ENCODE measurements at places on chromosomes 7 and 10. TPM values are rescaled to one million over a fixed set of nuclear protein-coding genes. Genes with fewer than 3 reads are reported as not detected.

GRCh38 chr10:73916761-73917470, 6.0 kb downstream of the PLAU start:
- no peak for DNase-seq

GRCh38 chr7:41640487-41640886, 62.4 kb downstream of the INHBA start:
- no peak for DNase-seq

- DNase-seq: no peak
Measured at GRCh38 chr10:78849115-78849514, 219.7 kb upstream of the ZMIZ1 start.

DNA sequence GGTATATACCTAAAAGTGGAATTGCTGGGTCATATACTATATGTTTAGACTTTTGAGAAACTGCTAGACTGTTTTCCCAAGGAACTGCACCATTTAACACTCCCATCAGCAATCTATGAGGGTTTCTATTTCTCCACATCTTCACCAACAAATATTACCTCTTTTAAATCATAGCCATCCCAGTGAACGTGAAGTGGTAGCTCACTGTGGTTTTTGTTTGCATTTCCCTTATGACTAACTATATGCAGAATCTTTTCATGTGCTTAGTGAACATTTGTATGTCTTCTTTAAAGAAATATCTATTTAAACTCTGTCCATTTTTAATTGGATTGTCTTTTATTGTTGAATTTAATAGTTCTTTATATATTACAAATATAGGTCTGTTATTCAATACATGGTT, 115.8 kb upstream of the SEC61G start:
- DNase-seq: no peak

DNA sequence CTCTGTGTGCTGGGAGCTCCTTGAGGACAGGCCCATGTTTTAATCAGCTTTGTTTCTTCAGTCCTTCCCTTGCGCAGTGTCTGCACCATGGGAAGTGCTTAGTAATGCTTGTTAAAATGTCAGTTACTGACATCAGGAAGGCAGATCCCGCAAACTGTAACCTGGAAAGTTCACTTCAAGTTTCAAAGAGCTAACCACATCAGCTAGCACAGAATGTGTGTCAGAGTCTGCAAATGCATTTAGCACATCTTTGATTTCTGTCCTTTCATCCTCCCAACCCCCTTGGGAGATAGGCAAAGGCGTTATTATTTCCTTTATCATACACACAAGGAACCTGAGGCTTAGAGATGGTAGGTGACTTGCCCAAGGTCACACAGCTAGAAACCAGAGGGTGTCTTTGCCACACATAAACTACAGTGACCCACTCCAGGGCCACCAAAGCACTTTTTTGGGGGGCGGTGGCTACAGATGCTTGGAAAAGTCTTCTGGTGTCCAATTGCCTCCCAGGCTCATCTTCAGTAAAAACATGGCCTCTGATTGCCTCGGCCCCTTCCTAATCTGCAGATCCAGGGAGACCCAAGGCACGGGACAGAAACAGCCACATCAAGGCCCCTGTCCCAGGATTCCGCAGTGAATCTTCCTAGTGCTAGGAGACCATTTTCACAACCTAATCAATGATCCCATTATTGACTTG, 116.2 kb upstream of the GPR26 start:
- DNase-seq: no peak

DNA sequence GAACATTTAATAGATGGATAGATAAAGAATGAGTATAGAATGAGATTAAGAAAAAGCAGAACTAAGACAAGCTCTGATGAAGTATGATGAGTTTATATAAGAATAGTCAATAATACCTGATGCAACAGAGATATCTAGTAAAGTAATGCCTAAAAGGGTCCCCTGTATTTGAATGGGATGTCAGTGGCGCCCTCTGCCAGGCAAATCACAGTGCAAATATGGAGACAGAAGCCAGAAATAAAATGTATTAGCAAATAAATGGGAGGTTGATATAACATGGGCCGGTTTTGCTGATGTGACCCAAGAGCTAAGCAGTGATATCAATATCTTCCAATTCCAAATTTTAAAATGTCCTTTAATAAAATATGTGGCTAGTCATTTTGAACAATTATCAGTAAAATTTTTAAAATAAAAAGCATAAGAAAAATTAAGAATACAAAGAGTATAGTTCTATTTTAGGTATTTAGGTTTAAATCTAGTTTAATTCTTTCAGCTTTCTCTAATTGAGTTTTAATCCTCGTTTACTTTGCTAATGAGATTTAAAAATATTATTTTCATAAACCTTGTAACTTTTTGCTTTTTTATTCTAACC, 62.6 kb downstream of the ADK start:
- DNase-seq: no peak

DNA sequence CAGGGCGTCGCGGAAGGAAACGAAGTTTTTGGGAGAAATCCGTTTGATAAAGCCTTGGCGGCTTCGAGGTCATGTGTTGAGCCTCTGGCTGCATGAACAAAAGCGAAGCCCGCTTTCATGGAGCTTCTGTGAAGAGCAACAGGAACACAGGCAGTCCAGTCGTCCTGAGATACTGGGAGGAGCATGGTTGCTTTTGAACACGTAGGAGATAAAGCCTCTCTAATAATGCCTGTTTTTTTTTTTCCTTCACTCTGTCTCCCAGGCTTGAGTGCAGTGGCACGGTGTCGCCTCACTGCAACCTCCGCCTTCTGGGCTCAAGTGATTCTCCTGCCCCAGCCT, 473 bp upstream of the ZNF32 start:
- DNase-seq: no peak

- DNase-seq: no peak
Measured at GRCh38 chr10:128365156-128365725, 239.0 kb upstream of the MKI67 start.

The MRLN gene
- 67.7 TPM for total RNA-seq

The CHRM2 gene
- not detected for total RNA-seq

The CLRN3 gene
- total RNA-seq: 0.27 TPM

The GAD2 gene
- not detected for total RNA-seq

The LSM8 gene
- total RNA-seq: 13.0 TPM

The PON1 gene
- not detected for total RNA-seq
